Stimulated activated CD8-positive, alpha-beta memory T cell treated with anti-CD3 and anti-CD28 coated beads, Interleukin-7, amount 100 ng/mL, for 48 hours (primary cell): ENCODE measurements at places on chromosomes 2 and 18.

- DNase-seq: no peak
These were observed 61.6 kb upstream of the KLHL29 start for GRCh38 chr2:23323198-23323916.

GRCh38 chr2:120369250-120369649, 23.3 kb downstream of the INHBB start:
- DNase-seq: no peak

DNA sequence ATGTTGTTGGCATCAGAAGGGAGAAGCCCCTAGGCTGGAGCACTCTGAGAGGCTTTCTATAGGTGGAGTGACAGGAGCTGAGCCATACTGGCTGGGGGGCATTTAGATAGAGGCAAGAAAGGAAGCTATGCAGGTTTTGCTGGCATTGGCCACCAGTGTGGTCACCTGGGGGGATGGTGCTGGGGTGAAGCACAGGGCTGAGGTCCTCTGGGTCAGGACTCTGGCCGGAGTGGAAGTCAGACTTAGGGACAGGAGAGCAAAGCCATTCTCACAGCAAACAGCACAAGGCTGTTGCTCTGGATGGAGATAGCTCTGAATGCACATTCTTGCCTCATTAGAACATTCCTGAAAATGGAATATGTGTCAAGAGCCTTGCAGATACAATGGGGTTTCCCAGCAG, 47.4 kb downstream of the NTSR2 start:
- no peak for DNase-seq

DNA sequence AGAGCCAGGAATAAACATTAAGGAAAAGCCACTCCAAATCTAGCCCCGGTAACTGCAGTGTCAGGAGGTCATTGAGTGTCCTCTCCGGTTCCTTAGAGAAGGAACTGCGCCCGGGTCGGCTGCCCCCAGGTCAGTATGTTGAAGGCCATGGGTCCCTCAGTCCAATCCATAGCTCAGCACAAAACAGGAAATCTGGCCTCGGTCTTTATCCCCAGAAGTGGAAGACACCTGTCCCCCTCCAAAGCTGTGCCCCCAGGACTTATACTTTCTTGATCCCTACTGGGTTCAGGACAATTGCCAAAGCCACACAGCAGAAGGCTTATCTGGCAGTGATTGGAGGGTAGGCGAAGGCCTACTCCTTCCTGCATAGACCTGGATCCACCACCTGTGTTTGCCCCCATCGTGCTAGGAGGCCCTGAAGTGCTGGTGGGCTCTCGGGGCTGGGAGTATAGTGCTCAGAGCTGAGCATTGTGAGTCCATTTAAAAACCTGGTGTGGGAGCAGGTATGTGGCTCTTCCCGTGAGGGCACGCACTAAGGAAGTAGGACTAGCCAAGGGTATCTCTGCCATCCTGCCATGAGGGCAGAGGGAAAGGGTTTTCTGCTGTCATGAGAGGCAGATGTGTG, 178.6 kb downstream of the SEPTIN10 start:
- no peak for DNase-seq

DNA sequence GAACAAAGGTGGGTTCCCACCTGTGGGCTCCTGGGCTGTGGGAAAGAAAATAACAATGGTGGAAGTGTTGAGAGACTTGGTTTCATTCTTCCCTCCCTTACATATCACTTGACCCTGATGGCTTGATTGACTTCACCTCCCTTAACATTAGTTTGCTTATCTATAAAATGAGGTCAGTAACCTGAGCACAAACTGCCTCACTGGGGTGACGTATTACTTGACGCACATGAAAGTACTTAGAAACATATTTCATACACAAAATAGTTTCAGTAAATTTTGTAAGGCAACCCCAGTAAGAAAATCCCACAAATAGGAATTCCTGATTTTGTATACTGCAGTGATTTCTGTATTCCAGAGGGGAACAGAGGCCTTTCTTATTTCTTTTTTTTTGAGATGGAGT, 29.4 kb upstream of the LPIN2 start:
- DNase-seq: no peak

DNA sequence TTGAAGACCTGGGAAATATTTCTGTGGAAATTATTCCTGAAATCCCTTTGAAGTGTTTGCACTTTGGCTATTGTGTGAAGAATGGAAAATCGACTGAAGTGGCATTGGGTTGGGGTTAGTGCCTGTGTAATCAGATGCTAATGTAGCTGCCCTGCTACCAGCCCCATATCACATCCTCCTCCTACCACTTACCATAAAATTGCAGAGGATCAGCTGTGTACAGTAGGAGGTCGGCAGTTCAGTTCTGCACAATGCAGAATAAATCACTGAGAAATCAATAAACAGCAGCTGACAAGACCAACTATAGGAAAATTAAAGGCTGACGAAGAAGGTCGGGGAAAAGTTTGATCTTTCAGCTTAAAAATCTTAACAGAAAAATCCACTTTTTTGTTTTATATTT, 440.9 kb downstream of the PTPRM start:
- no peak for DNase-seq

DNA sequence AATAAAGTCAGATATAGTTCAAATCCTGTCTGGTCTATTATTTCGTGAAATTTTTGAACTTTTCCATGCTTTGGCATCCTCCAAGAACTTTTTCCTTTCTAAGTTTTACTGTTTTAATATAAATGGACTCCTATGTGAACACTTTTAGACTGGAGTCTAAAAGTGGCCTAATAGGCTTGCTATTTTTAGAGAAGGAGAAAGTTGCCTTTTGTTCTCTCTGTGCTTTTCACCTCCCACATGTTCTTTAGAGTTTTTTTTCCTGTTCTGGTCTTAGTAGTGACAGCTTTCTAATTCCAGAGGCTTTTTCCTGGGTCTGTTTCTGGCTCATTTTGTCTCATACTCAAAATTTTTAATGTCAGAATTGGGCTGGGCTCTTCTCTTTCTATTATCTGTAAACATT, 72.2 kb downstream of the ADAM23 start:
- DNase-seq: no peak

DNA sequence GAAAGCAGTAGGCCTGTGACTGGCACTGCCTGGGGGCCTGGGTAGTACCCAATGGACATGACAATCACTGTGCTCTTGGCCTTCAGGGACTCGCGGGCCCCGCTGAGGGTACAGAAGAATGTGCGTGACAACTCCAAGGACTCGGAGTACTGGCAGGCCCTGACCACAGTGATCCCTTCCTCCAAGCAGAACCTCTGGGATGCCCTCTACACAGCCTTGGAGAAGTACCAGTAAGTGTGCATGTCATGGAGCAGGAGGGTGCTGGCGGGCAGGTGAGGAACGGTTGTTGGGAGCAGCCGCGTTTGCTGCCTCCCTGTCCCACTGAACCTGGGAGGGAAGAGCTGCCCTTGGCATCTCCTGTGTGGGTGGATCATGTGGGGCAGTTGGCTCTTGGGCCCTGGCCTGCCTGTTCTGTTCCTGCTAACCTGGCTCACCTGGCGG, 23.3 kb downstream of the OTOF start:
- DNase-seq: no peak

- DNase-seq: no peak
These were observed 53.0 kb downstream of the KCNG2 start for GRCh38 chr18:79850731-79851130.

GRCh38 chr18:48392268-48392667, 16.9 kb downstream of the ZBTB7C start:
- DNase-seq: no peak

DNA sequence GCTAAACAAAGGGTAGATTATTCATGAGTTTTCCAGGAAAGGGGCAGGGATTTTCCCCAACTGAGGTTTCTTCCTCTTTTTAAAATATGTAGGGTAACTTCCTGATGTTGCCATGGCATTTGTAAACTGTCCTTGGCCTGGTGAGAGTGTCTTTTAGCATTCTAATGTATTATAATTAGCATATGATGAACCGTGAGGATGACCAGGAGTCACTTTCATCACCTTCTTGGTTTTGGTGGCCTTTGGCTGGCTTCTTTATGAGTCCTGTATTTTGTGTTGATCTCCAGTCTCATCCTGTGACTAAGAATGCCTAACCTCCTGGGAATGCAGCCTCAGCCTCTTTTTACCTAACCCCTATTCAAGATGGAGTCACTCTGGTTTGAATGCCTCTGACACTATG, 391.0 kb upstream of the LINC00305 start:
- no peak for DNase-seq

- no peak for DNase-seq
These were observed 122.5 kb upstream of the RND3 start for GRCh38 chr2:150609831-150610582.

GRCh38 chr18:26802330-26803200, 62.9 kb downstream of the AQP4 start:
- DNase-seq: no peak

DNA sequence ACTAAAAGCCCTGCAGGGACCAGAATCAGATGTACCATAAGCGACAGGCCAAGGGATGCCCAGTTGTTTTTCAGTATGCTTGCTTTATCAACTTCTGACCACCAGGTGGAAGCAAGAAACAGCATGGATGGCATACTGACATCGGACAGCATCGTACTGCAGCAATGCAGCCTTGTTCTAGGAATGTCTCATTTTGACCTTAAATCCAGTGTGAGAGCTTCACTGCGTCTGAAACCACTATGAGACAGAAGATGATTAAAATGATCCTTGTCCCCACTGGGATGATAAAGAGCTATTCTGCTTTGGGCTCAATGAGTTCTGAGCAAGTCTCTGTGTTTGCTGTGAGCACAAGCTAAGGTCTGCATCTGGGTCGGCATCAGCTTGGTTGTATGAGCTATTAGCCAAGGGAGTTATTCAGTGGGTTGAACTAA, 54.3 kb downstream of the CDK15 start:
- DNase-seq: no peak

- no peak for DNase-seq
These were observed 2.6 kb upstream of the HOXD11 start for GRCh38 chr2:176104316-176105077.

DNA sequence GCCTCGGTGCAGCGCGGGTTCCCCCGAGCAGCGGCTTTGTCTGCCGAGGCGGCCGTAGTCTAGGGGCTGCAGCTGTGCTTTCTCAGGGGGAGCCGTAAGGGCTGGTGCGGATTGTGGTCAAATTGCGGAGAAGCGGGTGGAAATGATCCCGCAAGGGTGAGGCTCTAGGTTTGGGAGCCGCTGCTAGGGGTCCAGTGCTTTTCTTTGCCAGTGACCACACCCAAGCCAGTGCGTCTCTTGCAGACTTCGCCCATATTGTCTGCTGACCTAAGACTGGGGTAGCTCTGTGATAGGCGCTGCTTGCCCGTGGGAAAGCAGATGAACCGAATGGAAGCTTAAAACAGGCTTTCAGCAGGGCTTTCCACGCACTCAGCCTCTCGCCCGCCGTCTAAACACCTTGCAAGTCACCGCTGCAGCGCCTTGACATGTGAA, 2.1 kb downstream of the DPYSL5 start:
- DNase-seq: no peak

- DNase-seq: no peak
These were observed 290.3 kb downstream of the C1D start for GRCh38 chr2:67772216-67773170.

DNA sequence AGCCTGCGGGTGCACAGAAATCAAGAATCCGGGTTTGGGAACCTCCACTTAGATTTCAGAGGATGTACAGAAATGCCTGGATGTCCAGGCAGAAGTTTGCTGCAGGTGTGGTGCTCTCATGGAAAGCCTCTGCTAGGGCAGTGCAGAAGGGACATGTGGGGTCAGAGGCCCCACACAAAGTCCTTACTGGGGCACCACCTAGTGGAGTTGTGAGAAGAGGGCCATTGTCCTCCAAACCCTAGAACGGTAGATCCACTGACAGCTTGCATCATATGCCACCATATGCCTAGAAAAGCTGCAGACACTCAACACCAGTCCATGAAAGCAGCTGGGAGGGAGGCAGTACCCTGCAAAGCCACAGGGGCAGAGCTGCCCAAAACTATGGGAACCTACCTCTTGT, 833.0 kb downstream of the TMEM182 start:
- DNase-seq: no peak

DNA sequence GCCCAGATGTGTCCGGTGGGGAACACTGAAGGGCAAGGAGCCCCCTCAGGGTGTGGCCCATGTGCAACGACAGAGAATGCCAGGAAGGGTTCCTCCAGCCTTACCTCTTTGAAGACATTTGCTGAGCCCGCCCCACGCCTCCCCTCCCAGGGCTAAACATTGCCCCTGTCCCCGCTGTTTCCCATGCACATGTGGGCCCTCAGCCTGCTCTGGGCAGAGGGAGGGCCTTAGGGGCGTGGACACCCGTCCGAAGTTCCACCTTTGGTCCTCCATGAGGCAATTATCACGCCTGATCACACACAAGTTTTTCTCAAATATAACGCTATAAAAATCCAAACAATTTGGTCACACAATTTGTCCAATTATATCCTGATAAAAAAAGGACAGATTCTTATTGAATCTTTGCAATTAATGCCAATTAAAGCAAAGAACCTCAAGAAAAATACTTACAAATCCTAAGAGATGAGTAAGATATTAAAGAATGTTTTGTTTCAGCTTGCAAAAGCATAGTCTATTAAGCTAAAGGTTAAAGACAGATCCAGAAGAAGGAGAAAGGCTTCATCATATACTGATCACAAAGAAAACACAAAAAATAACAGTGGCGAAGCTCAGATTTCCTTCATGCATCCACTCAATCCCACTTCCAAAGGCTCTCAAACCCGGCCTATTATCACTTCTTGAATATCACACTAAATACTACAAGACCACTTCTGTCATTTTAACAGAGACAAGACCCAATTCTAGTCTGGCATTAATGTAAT, 55.2 kb upstream of the LDLRAD4 start:
- no peak for DNase-seq

DNA sequence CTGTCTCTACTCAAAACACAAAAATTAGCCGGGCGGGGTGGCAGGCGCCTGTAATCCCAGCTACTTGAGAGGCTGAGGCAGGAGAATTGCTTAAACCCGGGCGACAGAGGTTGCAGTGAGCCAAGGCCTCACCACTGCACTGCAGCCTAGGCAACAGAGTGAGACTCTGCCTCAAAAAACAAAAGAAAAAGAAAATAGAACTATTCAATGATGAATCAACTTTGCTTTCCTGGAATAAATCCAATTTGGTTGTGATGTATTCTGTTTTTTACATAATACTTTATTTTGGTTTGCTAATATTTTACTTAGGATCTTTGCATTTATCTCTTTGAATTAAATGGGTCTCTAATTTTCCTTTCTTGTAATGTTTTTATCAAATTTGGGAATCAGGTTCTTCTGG, 86.3 kb upstream of the MBOAT2 start:
- DNase-seq: no peak

DNA sequence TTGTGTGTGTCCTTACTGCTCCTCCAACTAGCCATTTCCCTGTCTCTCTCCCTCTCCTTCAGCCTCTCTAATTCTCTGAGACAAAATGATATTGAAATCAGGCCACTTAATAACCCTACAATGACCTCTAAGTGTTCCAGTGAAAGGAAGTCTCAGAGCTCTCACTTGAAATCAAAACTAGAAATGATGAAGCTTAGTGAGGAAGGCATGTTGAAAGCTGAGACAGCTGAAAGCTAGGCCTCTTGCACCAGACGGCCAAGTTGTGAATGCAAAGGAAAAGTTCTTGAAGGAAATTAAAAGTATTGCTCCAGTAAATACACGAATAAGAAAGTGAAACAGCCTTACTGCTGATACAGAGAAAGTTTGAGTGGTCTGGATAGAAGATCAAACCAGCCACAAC, 72.9 kb downstream of the PRKCE start:
- DNase-seq: no peak
